Natural killer cell treated with Interleukin-12 subunit alpha and Interleukin-12 subunit beta and Interleukin-15 and Interleukin-18, amount 100 ng/mL, for 72 hours (primary cell): ENCODE measurements at places on chromosomes 16 and 17. TPM values are rescaled to one million over a fixed set of nuclear protein-coding genes. Genes with fewer than 3 reads are reported as not detected.

GRCh38 chr16:70698901-70699300 is 13.0 kb upstream of the MTSS2 start:
- DNase-seq, result no peak

BTBD17 gene
- not detected for total RNA-seq

DNA sequence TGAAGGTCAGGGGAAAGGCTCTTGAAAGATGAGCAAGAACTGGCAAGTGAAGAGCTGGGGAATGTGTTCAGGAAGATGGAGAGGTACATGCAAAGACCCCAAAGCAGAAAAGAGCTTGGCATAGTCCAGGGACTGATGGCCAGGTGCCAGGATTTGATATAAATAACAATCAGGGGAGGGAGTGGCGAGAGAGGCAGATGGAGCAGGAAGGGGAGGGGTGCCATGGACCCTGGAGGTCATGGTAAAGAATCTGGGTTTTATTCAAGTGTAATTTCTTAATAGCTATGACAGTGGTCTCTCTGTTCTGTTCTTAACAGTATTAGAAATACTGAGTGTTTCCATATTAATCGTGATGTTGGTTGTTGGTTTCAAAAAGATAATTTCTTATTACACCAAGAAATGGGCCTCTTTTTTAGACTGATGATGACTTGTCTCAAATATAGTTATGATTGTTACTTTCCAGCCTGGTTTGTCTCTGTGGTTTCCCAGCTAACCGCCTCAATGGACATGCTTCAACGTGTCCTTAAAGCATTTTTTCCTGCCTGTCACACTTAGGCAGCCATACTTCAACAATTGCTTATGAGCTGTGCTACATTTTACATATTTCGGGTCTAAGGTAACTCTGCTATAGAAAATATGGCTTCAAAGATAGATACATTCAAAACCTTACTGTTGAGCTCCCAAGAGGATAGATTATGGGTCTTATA is 49.4 kb downstream of the MYH10 start:
- DNase-seq, result no peak

DNA sequence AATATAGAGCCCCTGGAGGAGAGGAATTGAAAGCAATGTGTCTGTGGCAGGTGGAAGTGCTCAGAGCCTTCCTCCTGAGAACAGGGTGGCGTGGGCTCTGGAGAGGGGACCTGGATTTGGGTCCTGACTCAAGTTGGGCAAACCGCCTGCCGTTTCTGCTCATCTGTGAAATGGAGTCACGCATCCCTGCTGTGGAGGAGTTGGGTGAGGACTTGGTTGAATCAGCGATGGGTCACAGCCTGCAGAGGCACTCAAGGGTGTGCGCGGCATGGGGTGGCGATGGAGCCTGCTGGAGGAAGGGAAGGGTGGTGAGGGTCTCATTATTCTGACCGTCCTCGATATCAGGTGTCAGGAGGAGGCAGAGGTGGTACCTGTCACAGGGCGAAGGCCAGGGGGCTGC is 3.1 kb downstream of the ADAD2 start:
- DNase-seq, result no peak

DNA sequence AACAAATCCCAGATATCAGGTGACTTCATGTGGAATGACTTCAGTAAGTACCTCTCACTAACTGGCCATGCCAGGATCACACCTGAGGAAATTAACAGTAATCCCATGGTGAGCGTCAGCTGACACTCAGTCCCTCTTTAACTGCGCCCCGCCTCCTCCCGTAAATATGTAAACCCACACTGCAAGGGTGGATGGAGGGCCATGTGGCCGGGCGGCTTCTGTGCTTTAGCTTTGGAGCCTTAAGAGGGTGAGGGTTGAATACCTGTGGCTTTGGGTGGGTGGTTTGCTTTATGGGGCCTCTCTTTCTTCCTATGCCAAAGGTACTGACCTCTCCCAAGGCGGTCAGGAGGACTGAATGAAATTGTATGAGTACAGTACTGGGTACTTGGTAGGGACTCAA is 141.7 kb downstream of the MRM1 start:
- DNase-seq, result no peak

CDH15 gene
- total RNA-seq, result not detected

DNA sequence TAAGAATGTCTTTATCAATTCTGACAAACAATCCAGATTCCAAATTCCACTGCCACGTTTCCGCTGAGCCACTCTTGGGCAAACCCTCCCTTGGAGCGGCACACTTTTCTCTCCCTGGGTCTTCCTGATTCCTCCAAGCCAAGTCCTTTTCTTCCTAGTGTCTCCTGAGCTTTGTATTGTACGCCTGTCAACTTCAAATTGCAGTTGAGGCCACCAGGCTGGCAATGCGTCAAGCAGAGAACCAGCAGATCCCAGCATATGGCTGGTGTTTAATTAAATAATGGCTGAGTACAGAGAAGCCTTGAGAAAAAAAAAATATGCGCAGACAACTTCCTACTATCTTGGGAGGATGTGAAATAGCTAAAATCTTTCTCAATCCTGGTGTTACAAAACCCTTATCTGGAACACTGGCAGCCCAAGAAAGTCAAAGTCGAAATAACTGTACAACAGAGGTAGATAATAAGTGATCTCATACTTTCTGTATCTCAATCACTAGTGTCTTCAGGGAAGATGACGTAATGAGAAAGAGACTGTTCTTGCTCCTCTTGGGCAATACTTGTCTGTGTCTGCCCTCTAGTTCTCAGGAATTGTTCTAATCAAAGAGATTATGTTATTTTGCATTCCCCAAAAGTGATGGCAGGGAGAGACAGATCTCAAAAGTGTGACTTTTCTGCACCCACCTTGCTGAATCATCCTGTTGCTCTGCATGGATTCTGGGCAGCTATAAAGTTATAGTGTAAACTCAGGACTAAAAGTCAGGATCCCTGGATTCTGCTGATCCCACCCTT is 15.0 kb downstream of the SMIM36 start:
- DNase-seq, result no peak

DNA sequence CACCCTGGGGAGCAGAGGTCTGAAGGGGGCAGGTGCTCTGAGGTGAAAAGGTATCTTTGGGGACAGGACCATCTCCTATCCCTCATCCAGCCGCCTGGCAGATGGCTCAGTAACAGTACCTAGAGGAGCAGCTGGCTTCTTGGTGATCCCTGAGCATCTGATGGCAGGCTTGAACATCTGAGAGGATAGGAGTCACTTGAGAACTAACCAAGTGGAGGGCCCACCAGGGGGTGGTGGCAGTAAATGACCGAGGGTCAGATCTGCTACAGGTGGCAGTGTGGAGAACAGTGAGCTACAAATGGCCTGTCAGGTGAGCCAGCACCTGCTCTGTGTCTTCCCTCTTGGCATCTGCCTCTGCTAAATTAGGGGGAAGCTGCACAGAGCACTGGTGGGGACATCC is 13.8 kb downstream of the HROB start:
- DNase-seq, result no peak

DNA sequence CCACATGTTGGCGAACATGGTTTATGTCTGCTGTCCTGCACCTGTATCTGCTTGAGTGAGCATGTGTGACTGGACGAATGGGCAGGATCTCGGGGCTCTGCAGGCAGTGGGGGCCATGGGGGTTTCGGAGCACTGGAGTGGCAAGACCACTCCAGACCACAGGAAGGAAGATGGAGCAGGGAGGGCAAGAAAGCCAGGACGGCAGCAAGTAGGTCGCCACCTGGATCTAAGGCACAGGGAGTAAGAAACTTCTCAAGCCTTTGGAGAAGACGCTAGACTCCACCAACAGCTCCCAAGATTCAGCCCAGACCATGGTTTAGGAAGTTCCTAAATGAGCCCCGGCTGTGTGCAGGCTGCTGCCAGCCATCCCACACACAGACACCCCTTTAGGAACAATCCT is 32.8 kb upstream of the C16orf95 start:
- no peak for DNase-seq

TMEM219 gene
- total RNA-seq, result 44.3 TPM
